ENCODE measurements at places on chromosomes 2 and 18.

DNA sequence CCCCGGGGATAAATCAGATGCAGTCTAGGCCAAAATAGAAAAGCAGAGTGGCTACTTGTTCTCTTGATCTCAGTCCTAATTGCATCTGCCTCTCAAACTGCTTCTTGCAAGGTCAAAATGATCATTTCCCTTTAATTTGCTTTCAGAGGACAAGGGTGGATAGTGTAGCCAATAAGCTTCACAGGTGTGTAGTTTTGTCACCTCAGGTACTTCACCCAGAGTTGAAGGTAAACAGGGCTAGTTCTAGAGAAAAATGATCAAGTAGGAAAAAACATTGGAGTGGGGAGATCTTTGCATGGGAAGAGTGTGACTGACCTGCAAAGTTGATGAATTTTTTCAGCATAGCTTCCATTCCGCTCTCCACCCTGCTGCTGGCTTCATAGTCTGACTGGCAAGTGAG, 8.7 kb downstream of the ERICH2 start:
- DNase-seq = no peak

DNA sequence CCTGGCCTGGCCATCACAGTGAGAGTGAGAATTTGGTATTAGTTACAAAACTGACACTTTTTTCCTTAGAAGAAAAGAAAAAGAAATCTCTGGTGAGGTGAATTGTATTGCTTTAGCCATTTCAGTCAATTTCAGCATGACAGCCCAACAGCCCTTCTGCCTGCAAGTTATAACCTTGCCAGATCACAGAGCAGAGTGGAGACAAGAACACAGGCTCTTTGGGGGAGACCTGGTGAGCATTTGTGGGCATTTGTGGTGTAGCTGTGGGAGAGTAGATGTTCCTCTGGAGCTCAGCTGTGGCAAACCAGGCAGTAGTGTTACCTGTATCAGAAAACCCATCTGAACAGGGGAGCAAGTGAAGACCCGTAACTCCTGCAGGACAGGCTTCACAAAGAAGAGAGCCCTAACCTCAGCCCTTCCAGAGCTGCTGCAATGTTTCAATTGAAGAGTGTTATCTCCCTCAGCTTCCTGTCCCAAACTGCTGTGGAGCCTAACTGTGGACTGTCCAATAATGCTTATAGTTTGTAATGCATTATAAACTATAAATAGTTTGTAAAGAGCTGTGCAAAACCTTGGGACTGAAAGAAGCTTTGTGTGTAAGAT, 22.8 kb upstream of the DLX1 start:
- no peak for DNase-seq

DNA sequence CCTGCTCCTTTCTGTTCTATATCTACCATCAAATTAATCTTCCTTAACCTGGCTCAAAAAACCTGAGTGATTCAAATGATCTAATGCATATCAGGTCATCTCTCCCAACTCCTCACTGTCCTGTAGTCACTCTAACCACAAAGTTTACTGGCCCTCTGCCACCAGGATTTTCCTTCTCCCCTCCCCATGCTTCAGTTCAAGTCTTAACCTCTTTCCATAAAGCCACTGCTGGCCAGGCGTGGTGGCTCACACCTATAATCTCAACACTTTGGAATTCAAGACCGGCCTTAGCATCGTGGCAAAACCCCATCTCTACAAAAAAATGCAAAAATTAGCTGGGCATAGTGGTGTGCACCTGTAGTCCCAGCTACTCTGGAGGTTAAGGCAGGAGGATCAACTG, 7.5 kb upstream of the SP3 start:
- DNase-seq = no peak

DNA sequence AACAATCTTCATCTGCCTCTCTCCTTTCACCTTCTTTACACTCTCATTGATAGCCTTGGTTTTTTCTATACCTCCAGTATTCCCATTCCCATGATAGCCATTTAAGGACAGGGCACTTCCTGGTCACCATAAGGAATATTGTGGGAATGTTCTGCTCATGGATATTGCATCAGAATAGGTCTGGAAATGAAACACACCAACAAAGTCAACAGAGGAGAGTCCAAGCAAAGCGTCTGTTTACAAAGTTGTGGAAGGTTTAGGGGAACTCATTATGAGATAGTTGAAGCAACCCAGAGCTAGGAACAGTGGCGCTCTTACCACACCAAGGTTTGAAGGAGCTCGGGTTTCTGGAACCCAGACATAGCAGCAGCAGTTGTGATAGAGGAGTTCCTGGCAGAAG, 150.3 kb upstream of the TNP1 start:
- DNase-seq = no peak

- DNase-seq = no peak
These were observed 3.3 kb upstream of the ZBTB7C start for GRCh38 chr18:48412339-48412929.

DNA sequence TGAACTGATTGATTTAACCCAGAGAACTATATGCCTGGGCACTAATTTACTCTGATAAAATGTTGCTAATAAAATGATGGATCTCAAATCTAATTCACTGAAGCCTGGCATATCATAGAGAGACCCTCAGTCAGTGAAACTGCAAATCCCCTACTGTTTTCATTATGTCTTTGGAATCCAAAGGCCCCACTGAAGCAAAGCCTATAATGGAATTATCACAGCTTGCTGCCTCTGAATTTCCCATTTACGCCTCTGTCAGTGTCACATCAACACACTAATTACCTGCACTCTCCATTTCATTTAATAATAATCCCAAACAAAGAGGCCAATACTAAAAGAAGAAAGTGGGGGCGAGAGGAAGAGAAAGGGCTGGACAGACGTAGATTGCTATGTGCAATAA, 470.9 kb downstream of the MBD2 start:
- DNase-seq = no peak

GRCh38 chr2:44546459-44547127, 184.8 kb downstream of the CAMKMT start:
- no peak for DNase-seq

DNA sequence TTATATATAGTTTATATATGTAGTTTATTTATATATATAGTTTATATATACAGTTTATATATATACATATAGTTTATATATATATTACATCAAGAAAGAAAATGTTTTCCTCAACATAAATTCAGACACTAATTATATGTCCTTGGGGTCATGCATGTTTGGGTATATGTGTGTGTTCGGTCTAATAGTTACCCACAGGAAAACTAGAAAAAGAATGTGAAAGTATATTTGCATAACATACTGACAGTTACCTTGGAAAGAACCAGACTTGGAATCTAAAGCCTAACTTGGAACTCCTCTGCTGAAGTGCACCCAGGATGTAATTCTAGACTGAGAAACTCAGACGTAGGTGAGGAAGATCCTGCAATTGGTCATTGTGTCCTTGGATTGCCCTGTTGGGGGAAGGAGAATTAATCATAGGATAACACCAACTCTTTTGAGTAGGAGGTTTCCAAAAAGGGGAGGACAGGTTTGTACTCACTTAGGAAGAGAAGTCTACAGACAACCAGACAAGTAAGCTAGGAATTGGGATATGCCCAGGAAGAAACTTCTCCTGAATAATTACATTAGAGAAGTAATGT, 8.9 kb upstream of the SLC25A12 start:
- no peak for DNase-seq

- DNase-seq = no peak
These were observed 510 bp downstream of the RNF149 start for GRCh38 chr2:101307950-101308431.

DNA sequence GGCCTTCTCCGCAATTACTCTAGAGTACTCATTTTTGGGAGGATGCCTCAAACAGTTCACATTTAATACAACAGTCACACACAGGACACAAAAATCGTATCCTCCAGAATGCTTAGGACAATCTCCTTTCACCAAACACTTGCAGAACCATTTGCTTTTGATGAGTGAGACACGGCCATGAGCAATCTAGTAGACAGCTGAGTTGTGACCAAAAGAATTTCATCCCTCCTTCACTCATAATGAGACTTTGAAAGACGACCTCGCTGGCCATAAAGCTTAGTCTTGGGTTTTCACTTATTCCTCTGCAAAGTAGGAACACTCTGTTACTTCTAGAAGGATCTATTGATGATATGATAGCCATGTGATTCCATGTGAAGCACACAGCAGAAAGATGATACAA, 87.5 kb upstream of the SLC35G4 start:
- no peak for DNase-seq

GRCh38 chr18:52570975-52571374, 231.0 kb downstream of the DCC start:
- DNase-seq = no peak

DNA sequence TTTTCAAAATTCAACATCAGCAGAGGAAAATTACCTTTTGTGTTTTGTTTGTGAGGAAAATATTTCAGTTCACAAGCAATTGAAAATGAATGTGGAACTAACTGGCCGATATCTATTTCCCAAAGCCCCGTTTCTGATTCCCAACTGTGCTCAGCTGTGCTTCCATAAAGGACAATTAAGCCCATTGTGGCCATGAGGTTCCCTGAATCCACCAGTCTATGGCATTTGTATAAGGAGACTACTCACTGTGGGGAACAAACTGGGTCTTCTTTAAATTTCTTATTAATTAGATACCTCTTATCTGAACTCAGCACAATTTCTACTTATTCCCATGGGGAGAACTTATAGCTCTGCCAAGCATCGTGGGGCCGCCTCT, 31.4 kb upstream of the AGAP1 start:
- DNase-seq = no peak

GRCh38 chr18:58776084-58776483, 88.6 kb upstream of the ZNF532 start:
- DNase-seq = no peak

DNA sequence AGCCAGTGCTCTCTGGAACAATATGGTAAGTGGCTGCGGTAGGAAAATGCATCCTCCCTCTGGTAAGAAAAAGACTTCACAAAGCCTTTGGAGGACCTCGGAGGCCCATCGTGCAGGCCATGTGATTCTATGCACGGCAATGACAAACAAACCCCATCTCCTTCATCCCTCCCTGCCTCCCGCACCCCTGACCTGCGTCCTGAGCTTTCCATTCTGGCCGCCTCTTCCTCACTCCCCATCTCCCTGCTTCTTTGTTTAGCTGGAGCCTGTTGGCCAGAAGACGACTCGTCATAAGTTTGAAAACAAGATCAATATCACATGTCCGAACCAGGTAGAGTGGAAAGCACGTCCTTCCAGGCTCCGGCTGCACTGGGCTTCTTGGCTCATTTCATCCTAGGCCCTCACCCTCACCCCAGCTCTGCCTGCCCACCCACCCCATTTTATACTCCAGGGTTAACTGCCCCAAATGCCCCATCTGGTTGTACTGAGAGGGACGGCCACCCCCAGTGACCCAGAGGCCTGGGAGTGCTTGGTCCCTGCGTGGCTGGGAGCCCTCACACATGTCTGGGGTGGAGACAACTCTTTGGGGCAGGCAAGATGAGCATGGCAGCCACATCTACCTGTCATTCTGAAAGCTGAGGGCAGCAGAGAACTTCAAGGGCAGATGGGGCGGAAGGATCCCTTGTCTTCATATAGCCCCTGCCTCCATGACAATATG, 94.0 kb downstream of the PLB1 start:
- DNase-seq = no peak

- no peak for DNase-seq
These were observed 679.0 kb upstream of the ID2 start for GRCh38 chr2:8002765-8003393.

GRCh38 chr2:135636982-135637381, 104.7 kb upstream of the UBXN4 start:
- no peak for DNase-seq

DNA sequence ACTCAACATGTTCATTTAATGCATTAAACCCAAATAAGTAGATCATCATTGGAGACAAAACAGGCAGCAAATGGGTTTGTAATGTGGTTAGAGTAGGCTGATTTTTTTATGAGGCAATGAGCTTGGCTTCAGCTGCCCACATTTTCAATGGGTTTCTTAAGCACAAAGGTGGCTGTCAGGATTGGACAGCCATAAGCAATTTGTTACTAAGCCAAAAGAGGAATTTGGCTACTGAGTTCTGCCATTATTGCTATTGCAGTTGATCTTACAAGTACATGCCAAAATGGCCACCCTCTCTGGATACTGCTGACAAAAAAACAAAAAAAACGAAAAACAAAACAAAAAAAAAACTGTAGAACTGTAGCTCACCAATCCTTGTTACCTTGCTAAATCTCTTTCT, 1348.0 kb upstream of the PIK3C3 start:
- DNase-seq = no peak

GRCh38 chr2:142521492-142521891, 356.0 kb upstream of the KYNU start:
- DNase-seq = no peak

- DNase-seq = no peak
These were observed 54.3 kb downstream of the GPD2 start for GRCh38 chr2:156490466-156490840.

GRCh38 chr18:73980289-73980979, 167.2 kb downstream of the FBXO15 start:
- DNase-seq = no peak

DNA sequence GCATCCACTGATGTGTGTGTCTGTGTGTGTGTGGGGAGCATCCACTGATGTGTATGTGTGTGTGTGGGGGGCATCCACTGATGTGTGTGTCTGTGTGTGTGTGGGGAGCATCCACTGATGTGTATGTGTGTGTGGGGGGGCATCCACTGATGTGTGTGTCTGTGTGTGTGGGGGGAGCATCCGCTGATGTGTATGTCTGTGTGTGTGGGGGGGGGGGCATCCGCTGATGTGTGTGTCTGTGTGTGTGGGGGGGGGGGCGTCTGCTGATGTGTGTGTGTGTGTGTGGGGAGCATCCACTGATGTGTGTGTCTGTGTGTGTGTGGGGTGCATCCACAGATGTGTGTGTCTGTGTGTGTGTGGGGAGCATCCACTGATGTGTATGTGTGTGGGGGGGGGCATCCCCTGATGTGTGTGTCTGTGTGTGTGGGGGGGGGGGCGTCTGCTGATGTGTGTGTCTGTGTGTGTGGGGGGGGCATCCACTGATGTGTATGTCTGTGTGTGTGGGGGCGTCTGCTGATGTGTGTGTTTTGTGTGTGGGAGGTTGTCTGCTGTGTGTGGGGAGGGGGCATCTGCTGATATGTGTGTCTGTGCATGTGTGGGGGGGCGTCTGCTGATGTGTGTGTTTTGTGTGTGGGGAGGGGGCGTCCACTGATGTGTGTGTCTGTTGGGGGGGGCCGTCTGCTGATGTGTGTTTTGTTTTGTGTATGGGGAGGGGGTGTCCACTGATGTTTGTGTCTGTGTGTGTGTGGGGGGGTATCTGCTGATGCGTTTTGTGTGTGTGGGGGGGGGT, 125.9 kb downstream of the NFATC1 start:
- DNase-seq = no peak

All from stimulated activated CD8-positive, alpha-beta memory T cell treated with anti-CD3 and anti-CD28 coated beads, Interleukin-7, amount 100 ng/mL, for 1 hour (primary cell).